DMS153 (cell line): ENCODE measurements at places on chromosomes 4 and X.

GRCh38 chr4:165288639-165289422, 38.6 kb upstream of the MSMO1 start:
- no peak for DNase-seq

- DNase-seq: no peak
Measured at GRCh38 chrX:40448793-40449192, 132.0 kb upstream of the ATP6AP2 start.

- DNase-seq: no peak
Measured at GRCh38 chr4:112247021-112247420, 15.4 kb downstream of the AP1AR start.

DNA sequence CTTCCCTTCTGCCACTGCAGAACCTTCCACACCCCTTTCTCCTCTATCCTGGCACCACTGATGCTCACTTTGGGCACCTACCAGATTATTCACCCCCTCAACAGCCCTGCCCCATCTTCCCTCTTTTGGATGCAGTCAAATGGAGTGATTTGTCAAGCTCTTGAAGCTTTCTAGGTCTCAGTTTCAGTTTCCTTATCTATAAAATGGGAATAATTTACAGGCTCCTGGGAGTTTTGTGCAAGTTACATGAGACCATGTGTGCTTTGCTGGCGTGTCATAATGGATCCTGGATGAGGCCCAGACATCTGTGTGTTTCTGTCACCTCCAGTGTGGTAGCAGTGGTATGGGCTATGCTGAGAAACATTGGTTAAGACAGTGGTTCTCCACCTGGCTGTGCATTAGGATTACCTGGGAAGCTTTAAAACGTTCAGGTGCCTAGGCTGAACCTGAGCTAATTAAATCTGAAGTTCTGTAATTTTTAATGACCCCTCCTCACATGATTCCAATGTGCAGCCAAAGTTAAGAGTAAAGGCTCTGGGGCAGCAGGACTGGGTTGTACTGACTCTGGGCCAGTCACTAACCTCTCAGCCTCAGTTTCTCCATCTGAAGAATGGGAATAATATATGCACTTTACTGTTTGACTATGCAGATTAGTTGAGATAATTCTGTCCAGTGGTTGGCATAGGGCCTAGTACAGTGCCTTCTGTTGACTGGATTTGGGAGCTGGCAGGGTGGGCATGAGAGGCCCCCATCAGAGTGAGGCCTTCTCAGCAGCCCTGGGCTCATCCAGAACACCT, 6.8 kb upstream of the MGST2 start:
- no peak for DNase-seq

- DNase-seq: no peak
Measured at GRCh38 chr4:178599521-178599920, 1157.3 kb upstream of the AGA start.

- DNase-seq: no peak
Measured at GRCh38 chr4:108333353-108333942, 164.7 kb upstream of the LEF1 start.

GRCh38 chr4:82948647-82949204, 48.2 kb downstream of the THAP9 start:
- DNase-seq: no peak

DNA sequence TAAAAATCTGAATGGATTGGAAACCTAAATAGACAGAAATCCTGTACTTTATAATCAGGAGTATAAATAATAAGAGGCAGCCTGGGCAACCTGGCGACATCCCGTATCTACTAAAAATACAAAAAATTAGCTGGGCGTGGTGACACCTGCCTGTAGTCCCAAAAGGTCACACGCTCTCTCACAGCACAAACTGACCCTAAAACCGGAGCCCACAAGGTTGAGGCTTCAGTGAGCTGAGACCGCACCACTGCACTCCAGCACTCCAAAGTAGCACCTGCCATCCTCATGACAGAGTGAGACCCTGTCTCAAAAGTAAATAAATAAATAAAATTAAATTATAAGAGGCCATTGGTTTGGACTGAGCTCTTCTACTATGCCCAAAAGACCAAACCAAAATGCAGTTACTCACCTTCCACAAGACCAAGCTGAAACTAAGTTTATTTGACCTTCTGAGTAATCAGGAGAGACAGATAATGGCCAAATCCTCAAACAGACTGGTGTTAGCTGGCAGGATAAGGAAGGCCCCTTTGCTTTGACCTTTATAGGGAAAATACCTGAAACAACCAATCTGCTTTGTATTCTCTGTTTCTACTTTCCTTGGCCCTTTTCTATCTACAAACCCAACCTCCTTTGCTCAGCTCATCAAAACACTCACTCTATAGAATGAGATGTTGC, 3.2 kb upstream of the GRSF1 start:
- DNase-seq: no peak

DNA sequence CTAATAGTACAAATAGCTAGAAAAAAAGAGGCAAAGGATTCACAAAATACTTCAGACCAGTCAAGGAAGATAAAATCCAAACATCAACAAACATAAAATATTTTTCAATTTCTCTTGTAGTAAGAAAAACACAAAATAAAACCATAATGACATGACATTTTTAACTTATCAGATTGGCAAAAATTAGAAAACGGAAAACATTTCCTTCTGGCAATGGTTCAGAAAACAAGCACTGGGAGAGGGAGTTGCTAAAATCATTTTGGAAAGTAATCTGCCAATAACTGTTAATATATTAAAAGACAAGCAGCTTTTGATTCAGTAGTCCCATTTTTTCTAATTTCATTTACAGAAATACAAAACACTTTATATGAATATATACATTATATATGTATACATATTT, 26.1 kb downstream of the TKTL2 start:
- no peak for DNase-seq

DNA sequence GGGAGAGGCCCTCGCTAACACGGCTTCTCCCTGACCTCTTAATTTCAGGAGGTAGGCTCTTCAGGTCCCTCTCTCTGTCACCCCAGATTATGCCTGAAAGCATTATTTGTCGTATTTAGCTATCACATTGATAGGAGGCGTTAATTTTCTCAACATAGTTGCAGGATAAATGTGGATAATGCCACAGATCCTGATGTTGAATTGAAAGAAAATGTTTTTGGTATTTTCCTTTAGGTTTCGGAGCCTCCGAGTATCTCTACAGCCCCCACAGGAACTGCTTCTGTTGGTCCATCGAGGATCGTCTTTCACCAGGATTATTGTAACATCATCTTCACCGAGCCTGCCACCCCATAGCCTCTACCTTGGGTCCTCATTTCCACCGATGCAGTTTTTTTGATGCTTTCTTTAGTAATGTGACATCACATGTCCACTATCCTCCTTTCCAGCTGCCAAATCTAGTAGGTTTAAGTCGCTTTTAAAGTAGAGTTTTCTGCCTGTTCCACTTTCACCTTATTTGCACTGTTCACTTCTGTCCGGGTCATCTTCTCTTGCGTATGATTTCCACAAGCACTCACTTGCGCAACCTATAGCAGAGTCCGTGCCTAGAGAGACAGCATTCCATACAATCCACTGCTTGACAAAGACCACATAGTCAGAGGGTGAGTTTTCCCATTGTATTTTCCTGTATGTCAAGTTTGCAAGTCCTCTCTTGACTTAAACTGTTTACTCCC, 665 bp downstream of the TIGD2 start:
- no peak for DNase-seq

DNA sequence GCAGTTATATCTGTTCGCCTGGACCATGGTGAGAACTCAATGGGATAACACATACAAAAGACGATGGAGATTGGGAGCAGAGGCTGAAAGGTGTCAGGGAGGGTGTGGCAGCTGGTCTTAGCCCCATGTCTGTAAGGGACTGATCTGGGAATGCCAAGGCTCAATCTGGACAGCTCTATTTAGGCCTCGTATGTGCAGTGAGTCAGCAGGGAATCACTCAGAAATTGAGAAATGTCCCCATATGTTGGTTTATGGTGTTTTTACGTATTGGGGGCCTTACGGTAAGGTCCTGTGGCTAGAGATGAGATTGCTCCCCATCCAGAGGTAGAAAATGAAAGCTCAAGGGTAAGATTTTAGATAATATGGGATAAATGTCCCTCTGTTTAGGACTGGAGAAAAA, 71.4 kb upstream of the TTC29 start:
- DNase-seq: no peak

- DNase-seq: no peak
Measured at GRCh38 chrX:11864171-11864570, 106.1 kb downstream of the MSL3 start.

DNA sequence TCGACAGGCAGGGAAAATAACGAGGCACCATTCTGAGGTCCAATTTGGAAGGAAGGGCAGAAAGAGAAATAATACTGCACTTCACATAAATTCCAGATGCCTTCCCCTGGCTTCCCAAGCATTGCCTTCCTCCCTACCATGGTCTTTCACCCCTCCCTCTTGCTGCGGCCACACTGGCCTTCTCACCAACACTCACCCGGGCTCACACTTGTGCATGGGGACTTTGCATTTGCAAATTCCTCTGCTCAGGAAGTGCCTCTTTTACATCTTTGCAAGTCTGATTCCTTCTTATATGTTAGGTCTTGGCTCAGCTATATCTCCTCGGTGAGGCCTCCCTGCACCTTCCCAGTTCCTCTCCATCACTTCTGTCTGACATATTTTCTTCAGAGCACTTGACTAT, 199.4 kb downstream of the CHIC2 start:
- no peak for DNase-seq

DNA sequence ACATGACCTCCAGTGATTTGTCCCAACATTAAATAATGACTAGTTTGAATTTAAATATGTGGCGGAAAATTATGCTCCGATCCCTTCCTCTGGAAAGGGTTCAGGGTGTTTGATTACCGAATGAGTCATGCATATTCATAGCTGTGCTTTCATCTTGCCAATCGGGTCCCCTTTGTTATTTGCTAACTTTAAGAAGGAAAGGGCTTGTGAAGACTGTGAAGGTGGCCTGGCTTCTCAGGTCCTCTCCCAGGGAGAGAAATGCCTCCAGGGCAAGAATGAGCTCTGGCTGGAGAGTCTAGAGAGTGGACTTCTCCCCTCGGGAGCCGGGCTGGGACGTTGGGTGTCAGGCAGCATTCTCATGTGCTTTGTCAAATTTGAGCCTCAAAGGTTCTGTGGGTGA, 155.5 kb upstream of the PSAPL1 start:
- no peak for DNase-seq

DNA sequence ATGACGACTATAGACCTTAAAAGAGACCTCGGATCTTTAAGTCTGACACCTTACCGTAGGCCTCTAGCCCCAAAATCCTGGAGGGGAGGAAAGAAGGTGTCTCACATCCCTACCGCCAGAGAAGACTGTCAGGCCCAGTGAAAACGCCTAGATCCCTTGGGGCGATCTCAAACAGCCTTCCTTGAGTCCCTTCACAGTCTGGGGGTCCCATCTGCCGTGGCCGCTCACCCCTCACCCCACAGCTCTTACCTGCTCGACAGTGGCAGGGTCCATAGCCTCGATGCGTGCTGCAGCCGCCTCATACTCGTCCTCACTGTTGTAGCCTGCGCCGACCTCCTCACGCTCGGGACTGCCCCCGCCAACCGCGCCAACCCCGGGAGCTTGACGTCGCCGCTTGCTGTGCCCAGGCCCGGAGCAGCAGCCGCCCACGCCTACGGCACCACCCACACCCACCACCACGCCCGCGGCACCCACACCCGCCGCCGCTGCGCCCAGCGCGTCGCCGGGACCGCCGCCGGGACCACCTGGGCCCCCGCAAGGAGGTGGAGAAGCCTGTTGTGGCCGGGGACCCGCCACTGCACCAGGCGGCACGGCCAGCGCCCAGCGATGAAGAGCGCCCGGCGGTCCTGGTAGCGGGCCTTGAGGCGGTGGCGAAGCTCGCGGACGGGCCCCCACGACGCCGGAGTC, 536 bp downstream of the OTUD5 start:
- no peak for DNase-seq

GRCh38 chrX:55450259-55450658, 1.7 kb upstream of the MAGEH1 start:
- no peak for DNase-seq

DNA sequence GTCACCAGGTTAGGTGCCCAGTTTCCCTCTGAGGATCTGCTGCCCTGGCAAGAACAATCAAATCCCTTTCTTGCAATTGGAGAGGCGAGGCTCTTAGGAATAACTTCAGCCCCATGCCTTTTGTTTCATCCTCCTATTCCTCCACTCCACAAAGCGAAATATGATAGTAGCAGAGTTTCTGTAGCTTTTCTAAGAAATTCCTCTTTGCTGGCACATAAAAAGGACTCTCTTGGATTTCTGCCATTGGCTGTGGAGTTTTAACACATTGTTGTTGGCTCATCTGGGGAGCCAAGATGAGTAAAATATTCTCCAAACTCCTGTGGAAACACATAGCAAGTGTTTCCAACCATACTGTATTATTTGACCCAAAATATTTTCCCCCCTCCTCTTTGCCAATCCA, 11.0 kb upstream of the ADGRG2 start:
- no peak for DNase-seq

DNA sequence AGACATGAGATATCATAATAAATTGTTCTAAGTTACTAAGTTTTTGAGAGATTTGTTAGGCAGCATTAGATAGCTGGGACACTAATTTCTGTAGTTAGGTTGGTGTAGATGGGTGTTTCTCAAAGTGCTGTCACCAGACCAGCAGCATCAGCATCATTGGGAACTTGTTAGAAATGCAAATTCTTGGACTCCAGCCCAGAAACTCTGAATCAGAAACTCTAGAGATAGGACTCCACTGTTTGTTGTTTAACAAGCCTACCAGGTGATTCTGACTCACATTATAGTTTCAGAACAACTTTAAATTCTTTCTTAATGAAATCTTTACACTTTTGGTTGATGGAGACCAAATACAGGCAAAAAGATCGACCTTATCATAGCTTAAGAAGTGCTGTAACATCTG, 173.7 kb downstream of the PABPC4L start:
- peak; percentile 3 for DNase-seq

GRCh38 chrX:18725310-18725943, 18.0 kb downstream of the PPEF1 start:
- no peak for DNase-seq

- no peak for DNase-seq
Measured at GRCh38 chr4:112105201-112105969, 39.9 kb upstream of the FAM241A start.

GRCh38 chrX:89033723-89034122, 286.7 kb downstream of the CPXCR1 start:
- DNase-seq: no peak

- no peak for DNase-seq
Measured at GRCh38 chrX:148037020-148037419, 55.9 kb downstream of the FMR1NB start.

GRCh38 chr4:6746721-6747293, 30.8 kb downstream of the BLOC1S4 start:
- DNase-seq: peak; percentile 24

DNA sequence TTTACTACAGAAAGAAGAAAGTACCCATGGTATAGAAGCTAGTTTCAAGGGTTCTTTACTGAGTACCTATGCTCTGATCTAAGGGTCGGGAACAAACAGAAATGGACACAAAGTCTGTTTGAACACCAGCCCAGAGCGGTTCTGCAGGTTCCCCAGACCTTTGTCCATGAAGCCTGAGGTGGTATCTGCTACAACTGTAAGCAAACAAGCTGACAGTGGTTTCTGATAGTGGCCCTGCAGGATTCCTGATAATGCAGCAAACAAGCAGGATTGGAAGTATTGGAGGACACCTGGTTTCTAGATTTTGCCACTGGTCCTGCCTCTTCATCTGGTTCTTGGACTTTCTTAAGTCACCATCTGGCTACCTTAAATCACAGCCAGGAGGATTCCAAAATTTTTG, 23.7 kb downstream of the SMPX start:
- no peak for DNase-seq
